GM23248 (cell line): ENCODE measurements at places on chromosomes 3 and 15. TPM values are rescaled to one million over a fixed set of nuclear protein-coding genes. Genes with fewer than 3 reads are reported as not detected.

The PPARG gene
- 0.76 TPM in 1 of 2 replicates, not detected in the other for total RNA-seq

The WNT5A gene
- total RNA-seq, result 281 and 298 TPM in 2 replicates

The SLC15A2 gene
- total RNA-seq, result 0.25 TPM in 1 of 2 replicates, not detected in the other

The GOLGA6A gene
- not detected in 2 replicates for total RNA-seq

The MINAR1 gene
- total RNA-seq, result 1.3 and 1.6 TPM in 2 replicates
